ENCODE measurements at places on chromosomes 4 and X. TPM values are rescaled to one million over a fixed set of nuclear protein-coding genes. Genes with fewer than 3 reads are reported as not detected.

LRRC66 gene
- 0.10 TPM for total RNA-seq

CXorf49 gene
- not detected for total RNA-seq

PRR32 gene
- not detected for total RNA-seq

CXorf65 gene
- total RNA-seq = not detected

NEUROG2 gene
- total RNA-seq = not detected

Data from mammary microvascular endothelial cell (primary cell).